ENCODE measurements at places on chromosomes 6 and 20. TPM values are rescaled to one million over a fixed set of nuclear protein-coding genes. Genes with fewer than 3 reads are reported as not detected.

SOBP gene
- polyA plus RNA-seq = 0.10 TPM

GSTA3 gene
- not detected for polyA plus RNA-seq

HUS1B gene
- polyA plus RNA-seq = 1.7 TPM

GRCh38 chr20:5797843-5798462, 47.8 kb downstream of the SHLD1 start:
- H3K4me1 ChIP-seq = peaks cover under 1% of the 10 kb centered on the region
- H3K27ac ChIP-seq = no peak overlapping the region
- H3K4me3 ChIP-seq = no peak overlapping the region
- H3K27me3 ChIP-seq = no peaks in the 10 kb centered on the region

DNA sequence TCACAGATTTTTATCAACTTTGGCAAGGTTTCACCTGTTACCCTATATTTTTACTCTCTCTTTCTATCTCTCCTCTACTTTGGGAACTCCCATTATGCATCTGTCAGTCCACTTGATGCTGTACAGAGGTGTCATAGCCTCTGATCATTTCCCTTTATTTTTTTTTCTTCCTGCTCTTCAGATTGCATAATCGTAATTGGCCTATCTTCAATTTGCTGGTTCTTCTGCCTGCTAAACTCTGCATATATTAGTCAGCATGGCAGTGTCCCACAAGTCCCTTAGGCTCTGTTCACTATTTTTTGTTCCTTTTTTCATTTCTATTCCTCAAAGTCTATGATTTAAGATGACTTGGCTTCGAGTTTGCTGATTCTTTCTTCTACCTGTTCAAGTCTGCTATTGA, 44.7 kb upstream of the MICB start:
- no peak for DNase-seq
- H3K4me3 ChIP-seq = no peak overlapping the region
- H3K27ac ChIP-seq = no peak overlapping the region
- H3K27me3 ChIP-seq = peaks cover 7% of the 10 kb centered on the region
- no peaks in the 10 kb centered on the region for H3K36me3 ChIP-seq

DNA sequence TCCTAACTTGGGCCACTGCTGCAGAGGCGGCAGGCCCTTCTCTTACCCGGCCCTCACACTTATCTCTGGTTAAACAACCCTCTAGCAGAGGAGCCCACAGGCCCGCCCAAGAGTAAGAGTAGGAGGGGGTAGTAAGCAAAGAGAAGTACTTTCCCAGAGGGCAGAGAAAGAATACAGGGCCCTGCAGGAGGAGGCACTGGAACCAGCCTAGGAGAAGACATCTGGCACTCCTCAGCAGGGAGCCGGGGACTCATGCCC, 10.1 kb downstream of the MTCH1 start:
- no peak overlapping the region for H3K4me3 ChIP-seq
- H3K27me3 ChIP-seq = no peaks in the 10 kb centered on the region
- H3K36me3 ChIP-seq = peaks cover 77% of the 10 kb centered on the region
- no peak overlapping the region for H3K27ac ChIP-seq
- DNase-seq = no peak

GRCh38 chr20:22531056-22531615, 53.2 kb downstream of the FOXA2 start:
- no peaks in the 10 kb centered on the region for H3K4me1 ChIP-seq
- DNase-seq = no peak
- no peak overlapping the region for H3K27ac ChIP-seq
- H3K4me3 ChIP-seq = no peak overlapping the region
- H3K27me3 ChIP-seq = no peaks in the 10 kb centered on the region

DNA sequence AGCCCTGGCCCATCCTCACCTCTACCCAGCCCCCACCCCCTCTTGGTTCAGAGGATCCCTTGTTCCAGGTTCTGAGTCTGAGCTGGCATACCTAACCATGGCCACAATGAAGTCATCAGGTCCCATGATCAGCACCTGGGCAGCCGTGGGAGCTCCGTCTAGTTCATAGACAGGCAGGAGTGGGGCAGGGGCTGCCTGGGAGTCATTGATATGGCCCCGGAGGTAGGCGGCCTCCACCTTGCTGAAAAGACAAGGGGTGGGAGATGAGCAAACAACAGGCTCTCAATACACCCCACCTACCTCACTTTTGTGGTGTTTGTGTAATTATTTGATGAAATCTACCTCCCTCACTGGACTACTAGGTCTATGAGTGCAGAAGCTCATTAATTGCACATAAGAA, 20.4 kb downstream of the GGT7 start:
- no peak for DNase-seq
- no peaks in the 10 kb centered on the region for H3K27me3 ChIP-seq
- no peak overlapping the region for H3K27ac ChIP-seq
- H3K4me3 ChIP-seq = no peak overlapping the region

DNA sequence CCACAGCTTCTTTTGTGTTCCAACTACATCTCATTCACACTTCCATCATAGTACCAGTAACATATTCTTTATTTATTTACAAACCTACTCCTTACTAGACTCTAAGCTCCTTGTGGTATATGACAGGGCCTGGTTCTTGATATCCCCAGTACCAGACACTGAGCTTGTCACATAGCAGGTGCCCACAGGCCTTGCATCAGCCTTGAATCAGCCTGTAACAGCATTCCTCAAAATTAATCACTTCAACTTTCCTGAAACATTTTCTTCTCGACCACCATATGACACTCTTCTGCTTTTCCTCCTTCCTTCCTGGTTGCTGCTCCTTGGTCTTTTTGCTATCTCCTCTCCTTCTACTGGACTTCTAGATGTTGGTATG, 24.7 kb upstream of the SRPK1 start:
- H3K27ac ChIP-seq = no peak overlapping the region
- H3K27me3 ChIP-seq = no peaks in the 10 kb centered on the region

GRCh38 chr20:49160057-49160929, 27.8 kb downstream of the STAU1 start:
- no peak overlapping the region for H3K4me3 ChIP-seq
- no peak overlapping the region for H3K27ac ChIP-seq
- H3K4me1 ChIP-seq = peaks cover 12% of the 10 kb centered on the region

DNA sequence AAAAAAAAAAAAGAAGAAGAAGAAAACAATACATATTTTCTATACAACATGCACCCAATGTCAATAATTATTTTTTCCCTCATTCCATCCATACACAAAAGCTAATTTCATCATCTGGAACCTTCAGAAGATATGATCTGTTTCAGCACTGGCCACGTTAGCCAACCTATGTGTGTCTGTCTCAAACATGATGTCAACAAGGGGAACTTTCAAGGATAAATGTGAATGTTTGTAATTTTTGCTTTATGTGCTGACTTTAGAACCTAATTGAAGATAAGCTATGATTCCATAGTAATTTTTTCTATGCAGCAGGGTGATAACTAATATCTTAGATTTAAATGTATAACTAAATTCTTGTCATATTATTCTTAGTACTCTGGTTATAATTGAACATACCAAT, 37.9 kb downstream of the IPCEF1 start:
- no peak overlapping the region for H3K27ac ChIP-seq
- no peaks in the 10 kb centered on the region for H3K36me3 ChIP-seq
- no peaks in the 10 kb centered on the region for H3K27me3 ChIP-seq
- DNase-seq = no peak
- H3K4me3 ChIP-seq = no peak overlapping the region
- H3K4me1 ChIP-seq = no peaks in the 10 kb centered on the region

- no peak overlapping the region for H3K4me3 ChIP-seq
- no peaks in the 10 kb centered on the region for H3K36me3 ChIP-seq
- H3K27ac ChIP-seq = no peak overlapping the region
- no peaks in the 10 kb centered on the region for H3K4me1 ChIP-seq
Observed at GRCh38 chr6:66478705-66479104, 771.7 kb upstream of the EYS start.

GRCh38 chr20:48877304-48877703, 44.2 kb upstream of the ARFGEF2 start:
- DNase-seq = peak; percentile 46
- no peaks in the 10 kb centered on the region for H3K27me3 ChIP-seq
- H3K27ac ChIP-seq = no peak overlapping the region
- H3K4me1 ChIP-seq = peaks cover 7% of the 10 kb centered on the region

Measured in CD4-positive, alpha-beta memory T cell (primary cell).